ENCODE measurements at places on chromosomes 2 and 18. TPM values are rescaled to one million over a fixed set of nuclear protein-coding genes. Genes with fewer than 3 reads are reported as not detected.
A peak's percentile ranks its signal among the peaks of the same experiment; 100 is the strongest.

RTP5 gene
- not detected for total RNA-seq

RETSAT gene
- total RNA-seq, result 31.2 TPM

RAB6D gene
- total RNA-seq, result under 0.01 TPM

ERMN gene
- total RNA-seq, result 0.18 TPM

MORN2 gene
- 25.3 TPM for total RNA-seq

- DNase-seq, result peak; percentile 42
Measured at GRCh38 chr2:190328573-190329147, 9.0 kb upstream of the HIBCH start.

GRCh38 chr2:9939587-9940485, 11.7 kb upstream of the GRHL1 start:
- DNase-seq, result peak; percentile 3

DNA sequence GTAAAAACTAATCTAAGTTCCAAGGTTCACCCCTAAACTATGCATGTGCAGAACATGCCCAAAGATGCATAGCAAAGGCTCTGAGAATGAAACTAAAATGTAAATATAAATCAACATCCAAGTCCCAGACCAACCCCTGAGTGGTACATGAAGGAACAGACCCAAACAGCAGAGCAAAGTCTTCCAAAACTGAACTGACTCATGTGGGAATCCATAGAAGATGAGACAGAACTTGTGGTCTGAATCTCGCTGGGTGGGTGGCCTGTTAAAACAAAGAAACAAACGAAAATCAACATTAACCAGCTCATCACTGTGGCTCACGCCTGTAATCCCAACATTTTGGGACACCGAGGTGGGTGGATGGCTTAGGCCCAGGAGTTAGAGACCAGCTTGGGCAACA, 29.5 kb upstream of the ATRAID start:
- peak; percentile 39 for DNase-seq

- DNase-seq, result no peak
Measured at GRCh38 chr2:233349005-233349998, 5.0 kb upstream of the DGKD start.

GRCh38 chr2:163266772-163267171, 428.2 kb upstream of the KCNH7 start:
- DNase-seq, result peak; percentile 97

- no peak for DNase-seq
Measured at GRCh38 chr2:108189316-108189715, 50.5 kb upstream of the SULT1C3 start.

DNA sequence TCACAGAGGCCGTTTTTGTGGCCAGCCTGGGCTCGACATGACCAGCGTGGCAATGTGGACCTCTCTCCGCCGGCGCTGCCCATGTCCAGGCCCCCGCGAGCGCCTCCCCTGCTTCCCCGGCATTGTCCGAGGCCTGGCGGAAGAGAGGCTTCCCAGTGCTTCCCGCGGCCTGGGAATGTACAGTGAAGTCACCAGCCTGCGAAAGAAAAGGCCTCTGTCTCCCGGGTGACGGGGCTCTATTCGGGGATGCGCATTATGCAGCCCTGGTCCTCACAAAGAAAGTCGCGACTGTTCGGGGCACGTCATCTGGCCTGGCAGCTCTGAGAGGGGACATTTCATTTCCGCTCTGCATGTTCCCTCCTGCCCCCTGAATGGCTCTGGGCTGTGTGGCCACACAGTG, 109.2 kb upstream of the AGAP1 start:
- DNase-seq, result no peak

- DNase-seq, result no peak
Measured at GRCh38 chr2:86285981-86286380, 51.4 kb downstream of the REEP1 start.
